Activated CD4-positive, CD25-positive, alpha-beta regulatory T cell treated with anti-CD3 and anti-CD28 coated beads, Interleukin-2, amount 50 U/mL, for 72 hours (primary cell): ENCODE measurements at places on chromosomes 3 and 15.

DNA sequence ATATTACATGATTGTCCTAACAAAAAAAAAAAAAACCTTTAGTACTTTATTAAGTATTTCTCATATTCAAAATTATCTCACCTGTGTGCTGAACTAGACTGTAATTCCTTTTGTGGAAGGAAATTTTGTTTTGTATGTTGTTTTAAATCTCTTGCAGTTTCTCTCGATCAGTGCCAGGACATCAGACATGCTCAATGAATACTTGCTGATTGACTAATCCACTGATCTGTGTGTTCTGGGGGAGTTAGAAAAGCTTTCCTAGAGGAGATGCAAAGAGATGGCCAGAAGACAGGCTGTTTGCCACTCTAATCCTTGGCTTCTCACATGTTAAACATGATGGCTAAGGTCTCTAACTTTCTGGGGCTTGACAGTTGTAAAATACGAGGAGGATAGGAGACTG lies 233.3 kb upstream of the NR2E3 start:
- no peak for DNase-seq

- no peak for DNase-seq
These were observed 30.2 kb downstream of the ZBTB11 start for GRCh38 chr3:101646726-101647125.

DNA sequence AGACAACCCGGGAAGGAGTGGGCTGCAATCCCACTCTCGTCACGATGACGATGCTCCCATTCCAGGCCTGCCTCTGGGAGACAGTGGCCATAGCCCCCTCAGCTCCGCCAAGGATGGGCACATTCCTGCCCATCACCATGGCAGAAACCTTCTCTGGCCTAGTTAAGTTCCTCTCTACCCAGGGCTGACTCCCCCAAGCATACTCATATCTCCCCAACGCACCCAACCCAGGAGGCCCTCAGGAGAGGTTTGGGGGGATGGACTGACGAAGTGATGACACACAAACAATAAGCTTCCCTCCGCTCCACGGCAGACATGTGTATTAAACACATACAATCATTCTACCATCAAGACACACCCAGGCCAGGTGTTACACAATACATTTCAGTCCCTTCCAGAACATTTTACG lies 60.1 kb downstream of the VGLL4 start:
- no peak for DNase-seq

GRCh38 chr3:307182-307581 lies 110.6 kb downstream of the CHL1 start:
- no peak for DNase-seq

GRCh38 chr3:58471025-58471887 lies 20.6 kb upstream of the KCTD6 start:
- DNase-seq, result no peak

DNA sequence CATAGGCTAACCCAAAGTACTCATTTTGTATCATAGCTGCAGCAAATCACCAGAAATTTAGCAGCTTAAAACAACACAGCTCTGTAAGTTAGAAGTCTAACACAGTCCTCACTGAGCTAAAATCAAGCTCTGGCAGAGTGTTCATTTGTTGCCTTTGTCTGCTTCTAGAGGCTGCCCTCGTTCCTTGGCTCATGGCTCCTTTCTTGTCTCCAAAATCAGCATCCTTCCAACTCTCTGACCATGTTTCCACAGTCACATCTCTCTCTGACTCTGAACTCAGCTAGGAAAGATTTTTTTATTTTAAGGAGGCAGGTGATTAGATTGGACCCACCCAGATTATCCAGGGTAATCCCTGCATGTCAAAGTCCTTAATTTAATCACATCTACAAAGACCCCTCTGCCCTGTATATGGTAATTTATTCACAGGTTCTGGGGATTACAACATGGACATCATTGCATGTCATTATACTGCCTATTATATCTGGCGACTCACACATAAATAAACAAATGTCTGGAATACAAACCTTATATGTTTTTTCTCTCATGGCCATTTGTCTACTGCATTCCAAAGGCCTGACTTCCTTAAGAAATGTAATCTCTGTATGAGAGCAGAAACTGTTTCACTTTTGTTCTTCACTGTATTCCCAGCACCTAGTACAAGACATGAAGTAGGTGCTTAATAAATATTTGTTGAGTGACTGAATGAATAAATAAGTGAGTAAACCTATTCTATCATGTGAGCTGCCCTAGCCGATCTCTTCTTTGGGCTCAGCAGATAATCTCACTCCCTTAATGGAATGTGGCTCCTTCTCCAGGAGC lies 15.1 kb upstream of the UACA start:
- no peak for DNase-seq

DNA sequence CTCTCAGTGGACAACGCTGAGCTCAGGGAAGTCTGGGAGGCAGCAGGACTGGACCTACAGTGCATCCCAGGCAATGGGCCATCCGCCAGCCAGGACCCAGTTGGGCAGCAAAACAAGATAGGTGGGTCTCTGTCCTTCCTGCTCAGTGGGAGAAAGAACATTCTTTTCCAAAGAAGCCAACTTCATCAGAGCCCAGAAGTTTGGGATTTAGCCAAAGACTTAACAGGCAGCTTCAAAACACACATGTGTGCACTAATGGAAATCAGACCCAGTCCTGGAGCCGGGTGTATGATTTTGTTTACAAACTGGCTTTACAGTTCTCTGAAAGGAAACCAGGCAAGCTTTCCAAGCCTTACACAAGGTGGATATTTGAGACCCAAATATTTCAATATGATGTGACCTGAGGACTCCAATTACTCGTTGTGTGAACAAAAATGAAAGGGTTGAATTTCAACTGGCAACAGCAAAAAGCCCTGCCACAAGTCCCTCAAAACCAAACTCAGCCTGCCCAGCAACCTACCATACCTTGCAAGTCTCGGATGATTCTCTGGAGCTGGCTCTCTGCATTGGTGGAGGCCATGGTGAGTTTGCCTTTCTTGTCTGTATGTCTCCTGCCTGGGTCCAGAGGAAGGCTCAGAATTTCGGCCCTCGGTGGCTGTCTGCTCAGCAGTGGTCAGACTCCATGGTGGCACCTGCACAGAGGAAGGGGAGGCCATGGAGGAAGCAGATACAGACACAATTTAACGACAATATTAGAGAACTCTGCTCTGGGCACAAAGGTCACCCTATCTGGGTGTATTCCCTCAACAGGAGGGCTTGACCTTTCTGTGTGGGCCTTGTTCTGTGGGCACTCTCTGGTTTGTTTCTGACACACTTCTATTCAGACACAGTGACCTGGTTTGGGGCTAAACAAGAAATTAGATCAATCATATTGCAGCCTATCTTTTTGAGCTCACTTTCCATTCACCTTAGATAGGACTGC lies 11.0 kb downstream of the FYCO1 start:
- no peak for DNase-seq
